Esophagus muscularis mucosa (tissue), 4 donors: ENCODE measurements at places on chromosomes 6 and 20.

- peak; percentile 66 for DNase-seq
Measured at GRCh38 chr20:10547276-10548114, 112.4 kb downstream of the SLX4IP start.

DNA sequence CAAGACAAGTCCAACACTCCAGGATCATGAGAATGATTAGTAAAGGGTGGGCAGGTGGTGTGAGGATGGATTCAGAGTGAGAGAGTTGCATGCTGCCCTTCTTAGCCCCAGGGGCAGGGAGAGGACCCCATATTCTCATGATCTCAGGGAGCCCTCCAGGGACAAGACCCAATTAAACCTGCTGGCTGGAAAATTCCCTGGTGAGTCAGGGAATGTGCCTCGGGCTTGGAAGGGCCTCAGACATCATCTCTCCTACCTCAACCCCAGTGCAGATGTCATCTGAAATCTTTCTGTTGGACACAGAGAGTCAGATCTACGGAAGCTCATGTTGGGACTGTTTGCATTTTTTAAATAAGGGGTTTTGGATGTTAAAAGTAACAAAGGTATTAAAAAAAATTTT is 9.2 kb upstream of the SIRPD start:
- no peak for DNase-seq

DNA sequence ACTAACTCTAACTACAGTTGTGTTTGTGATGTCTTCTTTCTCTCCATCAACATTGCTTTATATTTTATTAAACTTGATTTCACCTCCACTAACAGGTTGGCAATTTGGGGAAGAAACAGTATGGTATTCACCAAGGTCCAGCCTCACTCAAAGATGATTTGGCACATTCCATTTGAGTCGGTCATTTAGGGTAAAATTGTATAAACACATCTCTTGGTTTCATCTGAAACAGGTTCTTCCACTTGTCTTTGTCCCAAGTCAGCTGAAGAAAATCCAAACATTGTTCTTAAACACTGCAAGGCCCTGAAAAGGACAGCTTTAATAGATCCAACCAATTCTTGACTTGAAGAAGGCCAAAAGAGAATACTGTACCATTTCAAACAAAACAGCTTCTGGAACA is 104.9 kb upstream of the NT5E start:
- no peak for DNase-seq

GRCh38 chr20:61253264-61253639 is 1.2 kb downstream of the CDH4 start:
- no peak for DNase-seq

DNA sequence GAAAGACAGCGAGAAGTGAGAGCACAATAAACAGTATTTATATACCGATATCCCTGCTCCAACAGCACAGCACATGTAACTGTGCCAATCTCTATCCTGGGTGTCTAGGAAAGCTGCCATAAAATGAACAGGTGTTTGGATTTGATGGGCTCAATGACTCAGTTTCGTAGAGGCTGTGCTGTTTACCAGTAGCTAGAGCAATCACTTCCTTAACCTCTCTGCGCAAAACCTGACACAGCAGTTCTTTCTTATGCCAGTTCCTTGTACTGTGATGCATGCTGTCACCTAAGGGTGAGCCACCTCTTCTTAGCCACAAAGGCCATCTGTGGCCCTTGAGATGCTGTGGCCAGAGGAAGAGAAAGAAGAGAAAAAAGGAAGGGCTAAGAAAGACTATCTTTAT is 59.3 kb downstream of the SHPRH start:
- DNase-seq, result no peak

GRCh38 chr20:51221791-51222408 is 199.0 kb upstream of the KCNG1 start:
- DNase-seq, result no peak

DNA sequence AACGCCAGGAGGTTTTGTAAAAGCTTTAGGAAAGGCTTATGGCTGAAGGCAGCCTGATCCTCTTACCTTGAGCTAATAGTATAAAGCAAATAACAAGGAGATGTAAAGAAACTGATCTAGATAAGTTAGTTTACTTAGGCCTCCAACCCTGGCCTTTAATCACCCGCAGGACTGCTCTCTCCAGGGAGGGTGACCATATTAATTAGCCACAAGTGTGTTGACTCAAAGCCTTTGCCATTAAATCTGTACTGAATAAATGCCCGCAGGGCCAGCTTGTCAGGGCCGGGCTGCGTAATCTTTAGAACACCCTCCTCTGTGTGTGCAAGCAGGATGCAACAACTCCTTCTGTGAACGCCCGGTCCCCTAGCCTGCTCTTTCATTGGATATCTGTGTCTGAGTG is 6.1 kb upstream of the PRSS16 start:
- DNase-seq, result no peak

DNA sequence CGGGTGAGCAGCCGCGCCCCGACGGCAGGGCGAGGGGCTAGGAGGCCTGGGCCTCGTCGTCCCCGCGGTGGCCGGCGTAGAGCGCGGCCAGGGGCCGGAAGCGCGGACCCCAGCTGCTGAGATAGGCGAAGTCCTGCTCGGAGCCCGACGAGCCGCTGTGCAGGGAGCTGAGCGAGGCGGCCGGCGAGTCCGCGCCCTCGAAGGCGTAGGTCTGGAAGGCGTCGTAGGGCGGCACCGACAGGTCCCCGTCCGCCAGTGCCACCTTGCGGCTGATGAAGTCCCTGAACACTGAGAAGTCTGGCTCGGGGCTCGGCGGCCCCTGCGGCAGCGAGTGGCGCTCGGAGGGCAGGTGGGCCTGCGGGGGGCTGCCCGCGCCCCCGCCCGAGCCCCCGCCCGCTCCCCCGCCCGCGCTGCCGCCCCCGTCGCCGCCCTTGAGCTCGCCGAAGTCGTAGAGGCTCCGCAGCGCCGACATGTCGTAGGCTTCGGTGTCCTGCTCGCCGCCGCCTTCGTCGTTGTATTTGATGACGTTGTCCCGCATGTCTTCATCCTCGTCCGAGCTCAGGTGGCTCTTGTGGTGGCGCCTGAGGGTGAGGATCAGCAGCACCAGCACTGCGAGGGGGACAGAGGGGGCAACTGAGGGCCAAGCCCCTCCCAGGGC is 56.5 kb downstream of the CD40 start:
- DNase-seq, result no peak

DNA sequence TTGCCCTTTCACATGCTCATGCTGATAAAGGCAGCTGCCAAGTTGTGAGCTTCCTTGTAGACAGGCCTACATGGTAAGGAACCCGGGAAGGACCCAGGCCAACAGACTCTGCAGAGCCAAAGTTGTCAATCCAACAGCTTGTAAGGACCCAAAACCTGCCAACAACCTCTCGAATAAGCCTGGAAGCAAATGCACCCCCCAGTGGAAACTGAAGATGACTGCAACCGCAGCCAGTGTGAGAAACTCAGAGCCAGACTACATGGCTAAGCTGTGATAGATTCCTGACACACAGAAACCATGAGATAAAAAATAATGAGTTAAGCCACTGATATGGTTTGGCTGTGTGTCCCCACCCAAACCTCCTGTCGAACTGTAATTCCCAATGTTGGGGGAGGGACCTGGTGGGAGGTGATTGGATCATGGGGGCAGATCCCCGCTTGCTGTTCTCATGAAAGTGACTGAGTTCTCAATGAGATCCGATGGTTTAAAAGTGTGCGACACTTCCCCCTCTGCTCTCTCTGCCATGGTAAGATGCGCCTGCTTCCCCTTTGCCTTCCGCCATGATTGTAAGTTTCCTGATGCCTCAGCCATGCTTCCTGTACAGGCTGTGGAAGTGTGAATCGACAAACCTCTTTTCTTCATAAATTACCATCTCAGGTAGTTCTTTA is 18.8 kb upstream of the CLPSL2 start:
- DNase-seq, result no peak

GRCh38 chr20:64223526-64224067 is 32.0 kb upstream of the PCMTD2 start:
- no peak for DNase-seq

- DNase-seq, result no peak
Measured at GRCh38 chr6:33979750-33980149, 166.1 kb downstream of the GRM4 start.

- no peak for DNase-seq
Measured at GRCh38 chr6:24936641-24937317, 1.0 kb upstream of the RIPOR2 start.

DNA sequence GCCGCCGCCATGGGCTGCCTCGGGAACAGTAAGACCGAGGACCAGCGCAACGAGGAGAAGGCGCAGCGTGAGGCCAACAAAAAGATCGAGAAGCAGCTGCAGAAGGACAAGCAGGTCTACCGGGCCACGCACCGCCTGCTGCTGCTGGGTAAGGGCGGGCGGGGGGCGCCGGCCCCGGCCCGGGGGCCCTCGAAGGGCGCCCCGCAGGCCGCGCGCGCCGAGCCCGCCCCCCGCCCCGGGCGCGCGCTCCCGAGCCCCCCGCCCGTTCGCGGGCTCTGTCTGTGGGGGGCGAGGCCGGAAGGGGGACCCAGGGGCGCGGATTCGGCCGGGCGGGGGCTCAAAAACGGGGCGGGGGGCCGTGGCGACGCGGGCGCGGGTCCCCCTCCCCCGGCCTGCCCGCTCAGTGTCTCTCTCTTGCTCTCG is 39.2 kb downstream of the GNAS start:
- DNase-seq, result no peak

DNA sequence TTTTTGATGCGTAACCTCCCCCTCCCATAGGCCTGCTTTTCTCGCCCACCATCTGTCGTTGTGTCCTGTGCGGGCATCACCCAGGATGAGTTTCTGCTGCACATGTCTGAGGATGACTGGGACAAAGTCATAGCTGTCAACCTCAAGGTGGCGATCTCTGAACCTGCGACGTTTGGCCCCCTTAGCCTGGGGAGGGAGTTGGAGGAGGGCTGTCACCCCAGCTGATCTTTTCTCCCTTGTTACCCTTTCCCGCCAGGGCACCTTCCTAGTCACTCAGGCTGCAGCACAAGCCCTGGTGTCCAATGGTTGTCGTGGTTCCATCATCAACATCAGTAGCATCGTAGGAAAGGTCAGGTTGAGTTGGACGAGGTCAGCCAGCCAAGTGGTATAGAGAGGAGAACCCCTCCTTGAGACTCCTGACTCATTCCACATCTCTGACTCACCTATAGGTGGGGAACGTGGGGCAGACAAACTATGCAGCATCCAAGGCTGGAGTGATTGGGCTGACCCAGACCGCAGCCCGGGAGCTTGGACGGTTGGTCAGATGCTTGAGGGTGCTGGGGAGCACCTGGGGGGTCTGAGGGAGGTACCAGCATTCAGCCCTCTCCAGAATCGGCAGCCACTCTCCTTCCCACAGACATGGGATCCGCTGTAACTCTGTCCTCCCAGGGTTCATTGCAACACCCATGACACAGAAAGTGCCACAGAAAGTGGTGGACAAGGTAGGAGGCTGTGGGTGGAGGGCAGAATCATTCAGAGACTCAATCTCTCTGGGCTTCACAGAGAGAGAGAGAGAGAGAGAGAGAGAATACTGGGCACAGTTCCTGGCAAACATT is 954 bp downstream of the HSD17B8 start:
- DNase-seq, result no peak

GRCh38 chr6:138206862-138207261 is 11.4 kb downstream of the PBOV1 start:
- DNase-seq, result no peak

GRCh38 chr6:48933136-48933535 is 529.9 kb downstream of the MMUT start:
- no peak for DNase-seq

DNA sequence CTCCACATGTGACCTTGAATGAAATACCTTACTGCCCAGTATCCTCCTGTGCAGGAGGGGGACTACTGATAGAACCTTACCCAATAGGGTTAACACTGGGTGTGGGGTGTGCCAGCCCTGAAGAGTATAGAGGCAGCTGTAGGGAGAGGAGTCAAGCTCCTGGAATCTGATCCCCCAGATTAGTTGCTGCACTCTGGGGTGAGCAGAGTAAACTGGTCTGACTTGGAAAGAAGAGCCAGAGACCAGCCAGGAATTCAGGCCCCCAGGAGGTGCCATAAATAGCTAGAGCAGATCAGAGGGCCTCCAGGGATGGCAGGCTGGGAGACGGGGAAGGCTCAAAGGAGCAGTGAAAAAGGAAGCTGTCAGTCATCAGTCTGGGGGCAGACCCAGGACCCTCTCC is 3.5 kb upstream of the APOBEC2 start:
- no peak for DNase-seq

GRCh38 chr6:36197739-36198221 is 1.2 kb downstream of the BRPF3 start:
- no peak for DNase-seq

DNA sequence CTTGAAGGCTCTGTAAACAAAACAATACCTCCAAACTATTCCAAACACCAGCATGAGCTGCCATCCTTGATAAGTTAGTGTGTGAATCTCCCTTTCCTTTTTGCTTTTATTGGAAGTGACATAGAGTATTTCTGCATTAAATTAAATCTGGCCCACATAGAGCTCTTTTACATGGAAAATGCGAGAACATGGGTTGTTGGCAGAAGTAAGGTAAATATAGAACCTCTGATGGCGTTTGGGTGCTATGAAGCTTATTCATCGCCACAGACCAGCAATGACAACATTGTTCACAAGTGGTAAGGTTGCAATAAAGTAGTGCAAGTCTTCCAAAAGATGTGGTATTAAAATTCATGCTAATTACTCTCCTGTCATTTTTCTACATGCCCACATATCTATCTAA is 445.8 kb upstream of the JAG1 start:
- DNase-seq, result no peak

GRCh38 chr20:48404598-48404997 is 423.2 kb downstream of the PREX1 start:
- DNase-seq, result no peak

- no peak for DNase-seq
Measured at GRCh38 chr20:48066246-48066645, 281.0 kb upstream of the SULF2 start.

DNA sequence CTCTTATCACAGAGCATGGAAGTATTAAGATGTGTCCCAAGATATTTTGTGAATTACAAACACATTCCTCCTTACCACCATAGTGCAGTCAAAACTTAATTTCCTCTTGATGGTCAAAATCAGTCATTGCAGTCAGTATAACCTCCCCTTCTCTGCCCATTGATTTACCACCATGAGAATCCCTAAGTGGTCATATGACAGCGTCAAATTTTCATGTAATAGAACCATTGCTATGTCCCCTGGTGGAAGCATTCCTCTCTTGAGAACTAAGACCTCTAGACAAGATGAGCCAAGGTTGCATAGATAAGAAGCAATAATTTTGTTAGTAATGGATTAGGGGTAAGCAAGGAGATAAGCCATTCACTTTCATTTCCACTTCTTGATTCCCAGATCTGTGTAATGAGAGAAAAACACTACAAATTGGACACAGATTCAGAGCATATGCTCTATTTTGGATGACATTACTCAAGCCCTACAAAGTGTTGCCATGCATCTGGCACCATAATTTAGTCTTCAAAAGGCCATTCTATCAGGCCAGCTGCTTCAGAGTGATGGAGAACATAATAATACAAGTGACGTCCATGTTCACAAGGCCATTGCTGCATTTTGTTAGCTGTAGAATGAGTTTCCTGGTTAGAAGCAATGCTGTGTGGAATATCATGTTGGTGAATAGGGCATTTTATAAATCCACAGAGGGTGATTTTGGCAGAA is 49.6 kb upstream of the PDE7B start:
- no peak for DNase-seq

GRCh38 chr6:17013701-17014100 is 88.1 kb upstream of the STMND1 start:
- DNase-seq, result no peak

GRCh38 chr20:45359069-45359405 is 3.9 kb upstream of the SYS1 start:
- no peak for DNase-seq
